ENCODE measurements at places on chromosomes 2 and 18.

DNA sequence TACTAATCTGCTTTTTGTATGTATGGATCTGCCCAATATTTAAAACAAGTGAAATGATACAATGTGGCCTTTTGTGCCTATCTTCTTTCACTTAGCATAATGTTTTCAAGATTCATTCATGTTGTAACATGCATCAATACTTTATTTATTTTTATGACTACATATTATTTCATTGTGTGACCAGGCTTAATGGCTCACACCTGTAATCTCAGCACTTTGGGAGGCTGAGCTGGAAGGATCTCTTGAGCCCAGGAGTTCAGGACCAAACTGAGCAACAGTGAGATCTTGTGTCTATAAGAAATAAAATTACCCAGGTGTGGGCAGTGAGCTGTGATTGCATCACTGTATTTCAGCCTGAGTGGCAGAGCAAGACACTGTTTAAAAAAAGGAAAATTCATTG is 33.2 kb downstream of the SPOPL start:
- DNase-seq, result no peak

DNA sequence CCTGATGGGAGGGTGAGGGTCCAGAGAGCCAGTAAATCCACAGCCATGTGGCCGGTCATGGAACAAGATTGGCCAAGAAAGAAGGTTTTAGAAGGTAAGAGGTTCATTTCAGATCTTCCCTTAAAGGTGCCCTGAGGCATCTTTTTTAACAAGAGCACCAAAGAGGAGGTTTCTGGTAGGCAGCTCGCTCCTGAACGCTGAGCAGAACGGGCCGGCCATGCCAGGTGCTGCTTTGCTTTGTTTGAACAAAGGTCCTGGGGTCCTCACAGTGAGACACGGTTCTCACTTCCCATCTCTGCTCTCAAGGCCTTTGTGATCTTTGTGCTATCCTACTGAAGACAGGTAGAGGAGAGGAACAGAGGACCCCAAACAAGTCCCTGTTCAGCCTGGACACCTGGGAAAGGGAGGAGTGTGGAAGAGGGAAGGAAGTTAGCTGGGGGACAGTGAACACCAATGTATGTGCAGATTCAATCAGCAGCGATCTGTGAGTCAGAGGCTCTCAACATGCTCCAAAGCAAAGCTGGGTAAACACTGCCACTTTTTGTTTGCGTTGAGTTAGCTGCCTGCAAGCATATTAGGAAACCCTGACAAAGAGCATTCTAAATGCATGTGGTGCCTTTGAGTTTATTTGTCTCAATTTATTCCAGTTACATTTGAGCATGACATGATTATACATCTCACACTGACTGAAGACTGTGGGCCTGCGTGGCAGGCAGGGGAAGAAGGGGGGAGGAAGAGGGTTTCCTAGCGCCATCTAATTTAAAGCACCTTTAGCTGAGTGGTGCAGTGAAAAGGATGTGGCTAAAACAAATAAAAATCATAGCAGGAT is 102.4 kb downstream of the ASB1 start:
- DNase-seq, result no peak

DNA sequence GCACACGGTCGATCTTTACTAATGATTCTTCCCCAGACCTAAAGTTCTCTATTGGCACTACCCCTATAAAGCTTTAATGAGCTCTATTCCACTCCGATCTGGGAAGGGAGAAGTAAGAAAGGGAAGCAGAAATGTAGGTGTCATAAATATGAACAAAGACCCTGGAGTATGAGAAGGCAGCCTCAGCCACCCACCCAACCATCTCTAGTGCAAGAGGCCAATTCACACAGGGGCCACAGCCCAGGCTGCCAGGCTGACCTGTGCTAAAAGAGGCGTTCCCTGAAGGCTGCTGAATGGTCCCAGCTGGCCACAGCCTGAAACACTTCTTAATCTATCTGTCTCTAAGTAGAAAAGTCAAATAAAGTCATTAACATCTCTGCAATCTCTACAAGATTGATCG is 60.1 kb upstream of the ACTR3 start:
- no peak for DNase-seq

DNA sequence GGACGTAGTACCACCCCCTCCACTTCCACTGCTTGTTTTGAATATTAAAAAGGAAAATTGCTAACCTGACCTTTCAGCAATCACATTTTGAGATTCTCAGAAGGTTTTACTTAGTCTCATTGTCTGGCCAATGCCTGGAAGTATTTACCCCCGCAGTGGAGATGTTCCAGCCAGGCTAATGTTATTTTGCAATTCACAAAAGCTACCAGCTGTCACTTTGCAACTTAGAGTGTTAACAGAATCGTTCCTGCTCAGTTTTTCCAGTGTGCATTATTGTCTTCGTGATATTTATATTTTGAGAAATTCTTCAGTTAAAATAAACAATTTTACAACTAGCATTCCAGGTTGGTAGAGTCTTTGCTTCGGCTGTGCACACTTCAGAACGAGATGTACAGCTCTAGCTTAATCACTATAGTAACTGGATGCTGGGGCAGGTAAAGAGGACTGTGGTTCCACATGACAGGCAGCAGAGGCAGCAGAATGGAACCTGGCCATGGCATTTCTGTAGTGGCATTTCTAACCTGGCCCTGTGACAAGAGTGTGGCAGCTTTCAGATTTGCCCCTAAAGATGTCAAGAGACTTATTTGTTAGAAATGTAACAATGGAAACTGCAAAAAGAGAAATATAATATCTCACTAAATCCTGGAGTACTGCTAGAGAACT is 85.1 kb downstream of the DTNA start:
- no peak for DNase-seq

GRCh38 chr18:60936101-60936500 is 397.1 kb upstream of the CDH20 start:
- no peak for DNase-seq

DNA sequence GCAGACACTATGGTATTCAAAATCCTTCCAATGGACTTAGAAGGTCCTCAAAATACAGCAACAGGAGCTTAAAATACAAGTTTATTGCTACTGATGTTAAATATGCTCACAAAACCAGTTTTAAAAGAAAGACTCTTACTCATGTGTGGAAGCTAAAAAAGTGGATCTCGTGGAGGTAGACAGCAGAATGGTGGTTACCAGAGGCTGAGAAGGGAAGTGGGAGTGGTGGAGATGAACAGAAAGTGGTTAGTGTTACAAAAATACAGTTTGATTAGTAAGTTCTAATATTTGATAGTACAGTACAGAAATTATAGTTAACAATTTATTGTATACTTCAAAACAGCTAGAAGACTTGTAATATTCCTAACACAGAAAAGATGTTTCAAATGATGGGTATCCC is 12.1 kb downstream of the ADAM17 start:
- no peak for DNase-seq

DNA sequence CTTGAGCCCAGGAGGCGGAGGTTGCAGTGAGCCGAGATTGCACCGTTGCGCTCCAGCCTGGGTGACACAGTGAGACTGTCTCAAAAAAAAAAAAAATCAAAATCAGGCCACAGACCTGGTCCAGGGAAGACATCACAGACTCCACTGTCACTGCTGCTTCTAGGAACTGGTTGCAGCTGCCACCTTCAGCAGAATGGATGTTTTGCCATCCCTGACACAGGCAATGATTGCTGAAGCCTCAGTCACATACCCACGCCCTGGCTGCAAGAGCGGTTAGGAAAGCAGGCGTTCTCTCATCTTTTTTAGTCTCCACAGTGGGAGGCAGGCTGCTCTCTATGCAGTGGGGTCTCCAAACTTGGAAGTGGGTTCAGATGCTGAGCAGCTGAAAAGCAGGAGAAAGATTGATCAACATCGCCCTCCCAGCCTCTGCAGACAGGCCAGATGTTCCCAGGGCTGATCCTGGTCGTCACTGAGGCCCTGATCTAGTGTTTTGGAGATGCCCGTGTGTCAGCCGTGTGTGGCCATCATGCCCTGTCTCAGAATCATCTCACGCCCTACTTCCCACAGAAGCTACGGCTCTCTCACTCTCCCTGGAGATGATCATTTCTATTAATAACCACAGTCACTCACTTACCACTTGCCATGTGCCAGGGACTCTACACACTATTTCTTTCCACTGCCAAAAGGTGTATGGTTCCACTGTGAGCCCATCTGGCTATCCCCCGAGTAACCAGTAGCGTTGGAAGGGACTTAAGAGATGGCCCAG is 91.8 kb downstream of the PLB1 start:
- DNase-seq, result no peak

DNA sequence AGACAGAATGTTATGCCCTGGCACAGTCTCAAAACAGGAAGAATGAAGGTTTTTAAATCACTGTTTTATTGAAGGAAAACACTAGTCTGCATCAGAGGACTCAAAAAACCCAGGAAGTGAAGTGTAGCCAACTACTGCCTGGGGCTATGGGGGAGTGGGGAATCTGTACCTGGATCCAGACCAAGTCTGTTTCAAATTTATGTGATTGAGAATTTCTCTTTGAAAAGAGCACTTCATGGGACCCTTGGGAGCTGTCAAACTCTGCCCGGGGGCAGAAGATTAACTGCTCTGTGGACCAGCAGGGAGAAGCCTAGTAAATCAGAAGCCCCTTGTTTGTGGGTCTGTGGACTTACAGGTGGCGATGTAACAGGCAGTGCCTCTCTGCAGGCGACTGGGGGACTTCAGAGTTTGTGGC is 45.3 kb upstream of the TANC1 start:
- peak; percentile 17 for DNase-seq

Measured in HTR-8/SVneo (cell line).